ENCODE measurements at places on chromosomes 5 and 9. TPM values are rescaled to one million over a fixed set of nuclear protein-coding genes. Genes with fewer than 3 reads are reported as not detected.

The SLC45A2 gene
- total RNA-seq = under 0.01 TPM

The SPINK1 gene
- not detected for total RNA-seq

The DEPDC1B gene
- total RNA-seq = 1.0 TPM

The SEPTIN8 gene
- total RNA-seq = 39.7 TPM

The EIF4E1B gene
- not detected for total RNA-seq

The PTAR1 gene
- total RNA-seq = 63.6 TPM

The GARIN3 gene
- not detected for total RNA-seq

The RAD17 gene
- total RNA-seq = 11.6 TPM

The GAPT gene
- total RNA-seq = not detected
